ENCODE measurements at places on chromosomes 13 and 19.

GRCh38 chr13:40389081-40389641, 277.3 kb downstream of the FOXO1 start:
- no peak for DNase-seq

DNA sequence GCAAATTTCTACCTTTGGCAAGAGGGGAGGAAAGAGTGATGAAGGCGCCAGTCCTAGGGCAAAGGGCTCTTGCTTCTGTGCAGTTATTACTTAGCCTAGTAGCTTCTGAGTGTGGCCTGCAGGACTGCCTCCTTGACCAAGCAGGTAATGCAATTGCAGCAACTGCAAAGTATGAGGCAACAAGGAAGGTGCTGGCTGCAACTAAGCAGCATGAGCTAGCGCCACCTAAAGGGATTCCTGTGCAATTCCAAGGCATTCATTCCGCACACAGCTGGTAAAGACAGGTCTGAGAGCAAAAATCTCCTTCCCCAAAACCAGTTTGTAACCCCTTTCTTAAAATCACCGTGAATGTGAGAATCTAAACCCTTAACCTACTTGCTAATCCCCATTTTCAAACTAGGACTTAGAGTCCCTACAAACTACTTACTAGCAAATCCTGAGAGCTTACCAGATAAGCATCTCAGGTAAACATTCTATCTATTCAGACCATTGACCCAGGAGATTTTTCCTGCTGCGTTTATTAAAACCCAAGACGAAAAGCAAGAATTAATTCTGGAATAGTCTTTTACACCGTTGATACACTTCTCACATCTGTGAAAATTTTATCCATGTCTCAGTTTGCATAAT, 62.9 kb downstream of the DCT start:
- DNase-seq, result peak; percentile 92

DNA sequence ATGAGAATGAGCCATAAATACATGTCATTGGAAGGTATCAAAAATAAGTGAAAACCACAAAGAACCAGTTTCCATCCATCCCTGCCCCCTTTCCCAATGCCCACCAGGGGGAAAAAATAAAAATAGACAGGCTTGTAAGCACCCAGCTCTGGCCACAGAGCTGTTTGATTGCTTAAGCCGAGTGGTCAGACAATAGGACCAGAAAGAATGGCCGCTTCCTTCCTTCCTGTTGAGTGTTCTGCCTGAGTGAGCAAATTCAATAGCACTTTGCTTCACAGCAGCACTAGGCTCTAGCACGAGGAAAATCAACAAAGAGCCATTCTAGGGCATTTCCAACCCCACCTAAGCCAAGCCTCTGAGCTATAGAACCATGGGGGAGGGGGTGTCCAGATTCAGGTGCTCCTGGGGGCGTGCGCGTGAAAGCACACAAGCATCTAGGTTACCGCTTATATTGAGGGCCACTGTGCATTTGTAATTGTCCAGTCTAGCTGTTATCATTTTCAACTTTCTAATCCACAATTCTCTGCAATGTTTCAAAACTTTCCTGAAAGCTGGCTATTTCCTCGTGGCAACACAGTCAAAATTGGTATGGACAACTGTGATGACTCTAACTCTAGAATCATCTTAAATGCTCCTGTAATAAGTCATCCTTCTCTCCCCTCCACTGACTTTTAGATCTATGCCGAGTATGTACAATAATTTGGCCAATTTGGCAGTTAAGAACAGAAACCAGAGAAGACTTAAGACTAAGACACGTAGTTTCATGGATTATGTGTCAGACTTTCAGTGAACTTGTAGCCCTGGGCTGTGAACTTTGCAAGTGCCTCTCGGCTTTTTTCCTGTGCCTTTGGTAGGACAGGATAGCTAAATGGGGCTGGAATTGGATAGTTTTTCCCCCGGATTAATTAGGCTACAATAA, 64.3 kb downstream of the SPRY2 start:
- DNase-seq, result no peak

DNA sequence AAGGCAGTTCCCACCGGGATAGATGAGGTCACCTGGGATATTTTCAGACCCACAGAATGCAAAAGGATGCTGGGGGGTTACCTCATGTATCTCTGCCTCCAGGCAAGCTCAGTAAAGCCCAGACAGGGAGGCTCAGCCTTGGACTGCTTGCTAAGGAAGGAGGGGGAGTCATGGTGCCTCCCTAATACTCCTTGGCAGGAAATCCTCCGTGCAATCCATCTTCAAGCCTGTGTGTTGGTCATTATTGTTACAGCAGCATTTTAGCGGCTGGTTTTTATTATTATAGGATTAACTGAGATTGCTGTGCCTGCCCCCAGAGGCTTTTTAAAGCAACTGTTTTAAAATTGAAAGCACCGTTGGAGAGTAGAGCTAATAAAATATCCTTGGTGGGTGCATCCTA, 188.5 kb upstream of the UBL3 start:
- peak; percentile 20 for DNase-seq

DNA sequence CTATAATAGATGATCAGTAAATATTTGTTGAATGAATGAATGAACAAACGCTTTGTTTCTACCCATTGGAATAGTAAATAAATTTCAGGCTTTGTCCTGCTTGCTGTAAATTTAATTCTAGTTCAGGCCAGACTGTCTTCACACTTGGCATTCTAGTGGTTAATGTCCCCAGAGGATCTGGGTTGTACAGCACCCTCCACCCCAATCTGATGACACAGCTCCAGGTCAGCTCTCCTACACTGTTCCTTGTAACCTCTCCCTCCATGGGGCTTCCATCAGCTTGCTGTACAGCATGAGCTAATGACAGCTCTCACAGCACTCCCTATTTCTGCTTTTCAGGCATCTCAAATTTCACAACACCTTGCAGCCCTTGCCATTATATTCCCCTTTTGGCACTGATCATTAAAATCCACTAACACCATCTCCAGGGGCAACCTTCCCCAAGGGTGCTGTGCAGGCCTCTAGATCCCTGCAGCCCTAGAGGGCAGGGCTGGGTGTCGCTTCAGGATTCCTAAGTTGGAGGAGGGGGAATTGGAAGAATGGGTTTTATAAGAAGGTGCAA, 12.7 kb upstream of the KL start:
- no peak for DNase-seq

DNA sequence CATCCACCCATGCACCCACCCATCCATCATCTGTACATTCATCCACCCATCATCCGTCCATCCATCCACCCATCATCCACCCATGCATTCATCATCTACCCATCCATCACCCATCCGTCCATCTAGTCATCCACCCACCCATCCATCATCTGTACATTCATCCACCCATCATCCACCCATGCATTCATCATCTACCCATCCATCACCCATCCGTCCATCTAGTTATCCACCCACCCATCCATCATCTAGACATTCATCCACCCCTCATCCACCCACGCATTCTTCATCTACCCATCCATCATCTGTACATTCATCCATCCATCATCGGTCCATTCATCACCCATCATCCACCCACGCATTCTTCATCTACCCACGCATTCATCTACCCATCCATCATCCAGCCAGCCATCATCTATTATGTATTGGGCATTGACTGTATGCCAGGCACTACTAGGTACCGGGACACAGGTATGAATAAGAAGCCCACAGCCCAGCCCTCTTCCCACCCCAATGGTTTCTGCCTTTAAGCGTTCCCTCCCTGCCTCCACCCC, 16.7 kb upstream of the GALP start:
- no peak for DNase-seq

DNA sequence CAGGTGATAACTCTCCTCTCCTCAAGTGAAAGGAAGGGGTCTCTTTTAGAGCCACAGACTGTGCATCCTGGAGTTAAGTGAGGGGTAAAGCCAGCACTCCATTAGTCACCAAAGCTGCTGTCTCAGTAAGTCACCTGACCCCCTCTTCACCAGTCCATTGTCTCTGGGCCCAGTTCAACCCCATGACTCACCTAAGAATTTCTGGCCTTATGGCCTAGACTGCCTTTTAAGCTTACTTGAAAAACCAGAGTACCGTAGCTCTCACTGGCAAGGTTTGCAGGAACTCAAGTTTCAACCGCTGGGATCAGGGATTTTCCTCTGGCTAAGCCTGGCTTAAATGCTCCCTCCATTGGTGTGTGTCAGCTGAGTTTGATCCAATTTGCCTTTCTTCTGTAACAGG, 23.4 kb upstream of the EID2 start:
- DNase-seq, result peak; percentile 28

GRCh38 chr13:112140366-112140765, 73.4 kb downstream of the SOX1 start:
- DNase-seq, result peak; percentile 1

- DNase-seq, result no peak
Observed at GRCh38 chr19:6022570-6023064, 44.7 kb upstream of the RANBP3 start.

GRCh38 chr13:25248071-25248470, 39.2 kb downstream of the MTMR6 start:
- no peak for DNase-seq

Data from WERI-Rb-1 (cell line).